ENCODE measurements at places on chromosomes 3 and 15.

DNA sequence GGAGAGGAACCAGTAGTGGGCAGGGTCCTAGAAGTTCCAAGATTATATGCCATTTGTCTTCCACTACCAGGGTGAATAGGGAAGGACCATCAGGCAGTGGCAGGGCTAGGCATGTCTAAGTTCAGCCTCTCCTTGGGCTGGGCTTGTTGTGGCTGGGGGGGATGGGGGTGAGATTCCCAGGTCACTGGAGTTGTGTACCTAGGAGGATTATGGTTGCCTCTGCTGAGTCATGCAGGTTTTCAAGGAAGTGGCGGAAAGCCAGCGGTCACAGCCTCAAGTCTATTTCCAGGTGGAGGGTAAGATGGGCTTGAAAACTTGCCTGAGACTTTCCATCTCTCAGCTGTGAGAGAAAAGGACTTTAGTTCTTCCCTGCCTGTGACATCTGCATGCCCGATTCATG lies 1407.1 kb downstream of the SI start:
- no peak for DNase-seq

- no peak for DNase-seq
Observed at GRCh38 chr3:173930251-173930650, 532.7 kb downstream of the NLGN1 start.

DNA sequence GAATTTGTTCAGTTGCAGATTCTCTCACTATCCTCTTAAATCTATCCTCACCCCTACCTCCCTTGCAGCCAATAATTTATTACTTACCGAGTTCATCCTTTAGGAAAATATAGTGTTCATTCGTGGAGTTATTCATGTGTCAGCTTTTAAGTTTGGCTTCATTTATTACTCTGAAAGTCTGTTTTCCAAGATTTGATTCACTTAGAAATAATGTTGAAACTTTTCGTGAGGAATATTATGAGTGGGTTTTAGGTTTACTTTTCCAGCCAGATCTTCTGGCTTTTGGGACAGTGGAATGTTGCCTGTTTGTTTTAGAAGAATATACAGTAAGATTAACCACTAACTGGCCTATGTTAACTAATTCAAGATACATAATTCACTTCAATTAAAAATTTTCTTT lies 161.0 kb upstream of the CGNL1 start:
- no peak for DNase-seq

DNA sequence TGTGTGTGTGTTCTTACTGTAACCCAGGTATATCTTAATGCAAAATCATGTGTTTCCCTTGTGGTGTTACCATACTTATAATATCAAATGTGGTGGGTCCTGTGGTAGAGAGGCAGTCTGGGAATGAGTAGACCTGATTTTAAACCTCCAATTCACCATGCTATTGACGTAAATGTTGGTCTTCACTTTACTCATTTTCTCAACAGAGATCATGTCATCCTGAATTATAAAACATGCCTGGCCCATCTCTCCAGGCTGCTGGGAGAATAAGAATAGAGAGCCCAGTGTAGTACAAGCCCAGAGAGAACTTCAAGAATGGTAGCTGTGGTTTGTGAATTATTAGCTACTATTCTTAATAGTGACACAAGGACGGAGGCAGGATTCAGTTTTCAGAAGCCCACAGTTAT lies 88.1 kb downstream of the MBNL1 start:
- DNase-seq = no peak

GRCh38 chr3:150443331-150443741 lies 35.2 kb downstream of the TSC22D2 start:
- DNase-seq = no peak

DNA sequence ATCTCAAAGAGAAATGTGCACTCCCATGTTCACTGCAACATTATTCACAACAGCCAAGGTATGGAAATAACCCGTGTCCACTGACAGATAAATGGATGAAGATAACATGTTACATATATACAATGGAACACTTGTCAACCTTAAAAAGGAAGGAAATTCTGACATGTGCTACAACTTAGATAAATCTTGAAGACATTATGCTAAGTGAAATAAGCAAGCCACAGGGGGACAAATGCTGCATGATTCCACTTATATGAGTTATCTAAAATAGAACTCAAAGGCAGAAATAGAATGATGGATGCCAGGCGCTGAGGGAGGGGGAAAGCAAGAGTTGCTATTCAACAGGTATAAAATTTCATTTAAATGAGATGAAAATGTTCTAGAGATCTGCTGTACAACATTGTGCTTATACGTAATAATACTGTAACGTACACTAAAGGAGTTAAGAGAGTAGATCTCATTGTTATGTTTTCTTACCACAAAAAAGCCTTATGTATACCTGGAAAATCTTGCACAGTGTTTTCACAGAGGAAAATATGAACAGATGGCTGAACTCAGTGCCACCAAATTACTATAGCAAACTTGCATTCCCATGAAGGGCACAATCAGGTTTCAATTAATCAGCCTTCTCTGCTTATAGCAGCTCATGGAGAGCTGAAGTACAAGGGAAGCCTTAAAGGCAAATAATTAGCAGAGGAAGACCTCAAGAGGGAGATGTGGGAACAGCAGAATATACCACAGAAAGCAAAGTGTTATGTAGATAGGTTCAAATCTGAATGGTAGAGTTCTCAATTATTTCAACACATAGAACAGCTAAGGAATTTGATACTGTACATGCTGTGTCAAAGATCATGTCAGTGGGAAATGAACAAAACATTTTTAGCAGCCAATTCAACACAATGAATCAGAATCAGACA lies 8.1 kb upstream of the VPS39 start:
- DNase-seq = no peak

- DNase-seq = no peak
Observed at GRCh38 chr3:41989518-41989917, 27.6 kb upstream of the ULK4 start.

- no peak for DNase-seq
Observed at GRCh38 chr15:35858707-35859106, 312.7 kb upstream of the DPH6 start.

DNA sequence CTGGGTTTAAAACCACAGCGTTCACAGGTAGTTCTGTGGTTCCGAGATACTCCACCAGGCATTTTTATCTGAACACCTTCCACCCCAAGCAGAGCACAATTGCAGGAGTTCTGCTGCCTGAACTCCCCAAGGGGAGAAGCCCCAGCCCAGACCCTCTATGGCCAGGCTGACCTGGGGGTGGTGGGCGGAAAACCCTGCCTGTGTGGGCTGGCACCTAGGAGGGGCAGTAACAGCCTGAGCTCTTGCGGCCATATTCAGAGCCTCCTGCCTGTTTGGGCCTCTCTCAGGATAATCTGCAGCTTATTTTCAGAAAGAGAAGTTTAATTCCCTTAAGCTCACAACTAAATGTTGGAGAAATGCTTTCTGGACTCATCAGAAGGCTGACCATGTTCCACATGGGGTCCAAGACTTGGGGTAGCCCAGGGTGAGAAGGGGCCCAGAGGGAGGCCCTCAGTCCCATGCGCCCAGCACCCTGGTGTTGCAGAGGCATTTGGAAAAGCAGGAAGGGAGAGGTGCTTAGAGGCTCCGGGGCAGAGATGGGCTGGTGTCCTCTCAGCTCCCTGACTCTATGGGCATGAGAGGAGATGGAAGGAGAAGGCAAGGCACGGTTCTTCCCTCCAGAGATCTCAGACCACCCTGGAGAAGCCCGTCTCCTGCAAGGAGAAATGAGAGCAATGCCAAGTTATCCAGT lies 195.6 kb upstream of the TPM1 start:
- no peak for DNase-seq

- no peak for DNase-seq
Observed at GRCh38 chr3:13501958-13502790, 22.1 kb downstream of the HDAC11 start.

GRCh38 chr3:152646004-152646403 lies 188.9 kb upstream of the P2RY1 start:
- no peak for DNase-seq

DNA sequence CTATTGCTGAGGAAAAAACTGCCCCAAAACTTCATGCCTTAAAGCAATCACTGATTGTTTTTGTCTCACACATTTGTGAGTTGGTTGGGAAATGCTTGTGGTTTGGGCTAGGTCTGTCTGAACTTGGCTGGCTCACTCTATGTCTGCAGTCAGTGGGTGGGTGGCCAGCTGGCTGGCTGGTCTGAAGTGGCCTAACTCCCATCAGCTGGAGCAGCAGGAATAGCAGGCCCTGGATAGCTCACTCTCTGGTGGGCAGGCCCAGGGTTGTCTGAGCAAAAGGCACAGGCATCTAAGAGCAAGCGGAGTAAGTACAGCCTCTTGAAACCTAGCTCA lies 37.7 kb upstream of the PRR20G start:
- no peak for DNase-seq

GRCh38 chr3:29936054-29936453 lies 655.2 kb downstream of the RBMS3 start:
- no peak for DNase-seq

DNA sequence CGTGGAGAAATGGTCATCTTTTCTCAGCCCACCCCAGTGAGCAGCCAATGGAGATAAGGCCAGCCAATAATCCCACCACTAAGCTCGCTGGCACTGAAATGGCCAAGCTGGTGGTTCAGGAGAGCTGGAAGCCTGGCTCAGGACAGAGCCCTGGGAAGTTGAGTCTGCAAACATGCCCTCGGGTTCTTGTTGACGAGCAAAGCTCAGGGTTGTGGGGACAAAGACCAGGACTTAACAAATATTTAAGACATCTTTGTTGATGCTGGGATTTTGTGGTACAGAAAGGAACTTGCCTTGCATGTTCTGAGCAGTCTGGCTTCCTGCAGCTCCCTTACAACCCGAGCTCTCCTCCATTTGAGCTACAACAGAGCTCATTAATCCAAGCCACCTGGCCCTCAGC lies 4.4 kb downstream of the FAH start:
- DNase-seq = no peak

- DNase-seq = no peak
Observed at GRCh38 chr3:125213364-125213755, 812 bp upstream of the SLC12A8 start.

DNA sequence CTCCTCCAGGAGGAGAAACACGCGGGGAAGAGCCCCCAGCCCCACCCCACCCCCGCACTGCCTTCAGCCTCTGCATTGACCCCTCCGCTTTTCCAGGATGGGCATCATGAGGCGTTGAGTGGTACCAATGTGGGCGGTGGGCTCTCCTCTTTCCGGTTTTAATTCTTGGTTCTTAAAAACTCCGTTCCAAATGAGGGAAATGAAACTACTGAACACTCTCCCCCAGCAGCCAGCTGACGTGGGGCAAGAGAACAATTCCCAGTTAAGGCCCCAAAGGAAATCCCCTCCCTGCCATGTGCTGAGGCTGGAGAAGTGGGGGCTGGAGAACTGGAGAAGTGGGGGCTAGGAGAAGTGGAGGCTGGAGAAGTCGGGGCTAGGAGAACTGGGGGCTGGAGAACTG lies 5.3 kb upstream of the NRROS start:
- DNase-seq = no peak

GRCh38 chr15:87907676-87908446 lies 348.7 kb downstream of the NTRK3 start:
- no peak for DNase-seq

DNA sequence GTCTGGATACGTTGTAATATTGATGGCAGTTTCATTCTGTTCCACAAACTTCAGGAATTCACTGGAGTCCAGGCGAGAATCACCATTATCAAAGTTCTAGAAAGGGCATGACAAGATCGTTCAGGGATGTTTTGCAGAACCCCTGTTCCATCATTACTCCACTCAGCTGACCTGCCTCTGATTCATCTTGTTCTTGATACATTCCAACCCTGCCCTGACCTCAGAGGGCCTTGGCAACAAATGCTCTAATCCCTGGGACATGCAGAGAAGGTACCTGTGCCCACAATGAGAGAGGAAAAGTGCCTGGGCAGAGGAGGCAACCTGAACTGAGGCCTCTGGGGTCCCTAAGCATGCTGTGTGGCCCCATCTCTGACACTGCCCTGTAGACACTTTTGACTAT lies 45.9 kb downstream of the FSTL1 start:
- no peak for DNase-seq

DNA sequence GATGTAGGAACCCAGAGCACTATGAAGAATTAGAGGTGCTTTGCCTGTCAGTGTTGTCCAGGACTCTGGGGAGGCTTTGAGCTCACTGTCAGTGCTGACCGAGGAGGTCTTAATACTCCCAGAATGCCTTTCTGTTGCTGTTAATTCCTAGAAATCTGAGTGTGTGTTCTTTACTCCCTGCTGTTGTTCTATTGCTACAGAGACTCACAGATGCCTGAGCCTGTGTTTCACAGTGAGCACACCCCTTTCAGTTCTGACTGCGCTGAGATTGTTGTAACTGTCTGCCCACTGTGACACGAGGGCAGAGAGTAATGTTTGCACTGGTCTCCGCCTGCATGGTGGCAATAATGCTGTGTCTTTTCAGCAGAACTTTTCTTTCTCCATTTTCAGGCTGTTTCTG lies 162.9 kb downstream of the RYR3 start:
- DNase-seq = no peak

DNA sequence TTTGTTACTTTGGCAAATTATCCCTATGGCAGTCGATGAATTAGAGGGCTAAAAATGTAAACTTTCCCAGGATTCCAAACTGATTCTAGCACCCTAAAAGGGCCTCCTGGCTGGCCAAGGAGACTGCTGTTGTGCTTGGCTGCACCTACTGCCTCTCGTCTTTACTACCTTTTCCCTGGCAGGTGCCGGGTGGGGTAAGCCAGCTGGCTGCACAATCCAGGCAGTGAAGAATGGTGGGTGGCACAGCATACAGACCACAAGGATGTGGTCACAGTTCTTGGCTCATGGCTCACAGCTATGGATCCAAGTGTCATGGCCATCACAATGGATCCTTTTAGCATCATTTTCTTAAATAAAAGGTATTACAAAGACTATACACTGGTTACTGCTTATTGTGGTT lies 20.7 kb upstream of the SLC25A26 start:
- no peak for DNase-seq

DNA sequence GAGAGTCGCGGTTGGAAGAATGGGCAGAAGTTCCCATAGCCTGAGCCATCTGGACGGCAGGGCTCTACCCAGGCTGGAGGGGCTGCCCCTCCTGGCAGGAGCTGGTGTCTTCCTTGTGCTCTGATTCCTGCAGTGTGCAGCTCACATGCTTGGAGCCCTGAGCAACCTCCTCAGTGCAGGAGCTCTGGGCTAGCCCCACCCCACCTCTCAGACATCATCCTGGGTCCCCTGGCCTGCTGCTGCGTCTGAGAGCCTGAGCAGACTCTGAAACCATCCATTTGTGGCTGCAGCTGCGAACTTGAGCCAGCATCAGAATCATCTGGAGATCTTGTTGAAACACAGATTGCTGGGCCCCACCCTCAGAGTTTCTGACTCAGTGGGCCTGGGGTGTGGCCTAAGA lies 42.8 kb downstream of the POMGNT2 start:
- no peak for DNase-seq

- DNase-seq = no peak
Observed at GRCh38 chr15:57675481-57676181, 30.9 kb upstream of the POLR2M start.

DNA sequence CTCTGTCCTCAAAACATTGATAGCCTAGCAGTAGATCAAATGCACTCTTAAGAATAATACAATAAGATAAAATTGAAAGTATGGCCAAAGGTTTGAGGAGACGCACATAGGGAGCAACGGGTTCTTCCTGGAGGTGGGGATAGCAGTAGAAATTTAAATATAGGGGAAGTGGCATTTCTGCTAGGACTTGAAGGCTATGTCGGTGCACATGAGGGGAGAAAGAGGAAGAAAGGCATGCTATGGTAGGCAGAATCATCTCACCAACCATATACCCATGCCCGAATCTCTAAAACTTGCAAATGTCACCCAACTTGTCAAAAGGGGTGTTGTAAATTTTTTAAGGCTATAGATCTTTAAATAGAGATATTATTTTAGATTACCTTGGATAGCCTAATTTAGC lies 735.1 kb upstream of the LMCD1 start:
- DNase-seq = no peak

- no peak for DNase-seq
Observed at GRCh38 chr3:186821429-186822387, 15.4 kb upstream of the RFC4 start.
